ENCODE measurements at places on chromosomes 11 and 22.

DNA sequence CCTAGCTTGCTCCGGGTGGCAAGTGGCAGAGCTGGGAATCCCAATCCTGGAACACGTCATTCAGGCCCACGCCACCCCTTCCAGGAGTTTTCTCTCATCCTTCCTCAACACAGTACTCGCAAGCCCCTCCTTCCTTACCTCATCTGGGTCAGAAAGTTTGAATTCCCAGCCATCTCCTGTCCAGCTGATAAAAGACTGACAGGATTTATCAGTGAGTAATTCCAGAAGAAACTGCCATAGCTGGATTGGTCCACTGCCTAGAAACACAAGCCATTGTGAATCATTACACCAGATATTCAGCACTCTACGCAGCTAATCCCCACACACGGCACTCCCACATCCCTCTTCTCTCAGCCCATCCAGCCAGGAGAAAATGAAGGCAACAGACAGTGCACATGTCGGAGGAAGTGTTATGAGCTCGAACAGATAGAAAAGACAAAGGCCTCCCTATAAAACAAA, 124.0 kb downstream of the ETS1 start:
- peak; percentile 56 for DNase-seq

- DNase-seq, result no peak
These were observed 24.2 kb upstream of the KRTAP5-6 start for GRCh38 chr11:1672613-1673350.

DNA sequence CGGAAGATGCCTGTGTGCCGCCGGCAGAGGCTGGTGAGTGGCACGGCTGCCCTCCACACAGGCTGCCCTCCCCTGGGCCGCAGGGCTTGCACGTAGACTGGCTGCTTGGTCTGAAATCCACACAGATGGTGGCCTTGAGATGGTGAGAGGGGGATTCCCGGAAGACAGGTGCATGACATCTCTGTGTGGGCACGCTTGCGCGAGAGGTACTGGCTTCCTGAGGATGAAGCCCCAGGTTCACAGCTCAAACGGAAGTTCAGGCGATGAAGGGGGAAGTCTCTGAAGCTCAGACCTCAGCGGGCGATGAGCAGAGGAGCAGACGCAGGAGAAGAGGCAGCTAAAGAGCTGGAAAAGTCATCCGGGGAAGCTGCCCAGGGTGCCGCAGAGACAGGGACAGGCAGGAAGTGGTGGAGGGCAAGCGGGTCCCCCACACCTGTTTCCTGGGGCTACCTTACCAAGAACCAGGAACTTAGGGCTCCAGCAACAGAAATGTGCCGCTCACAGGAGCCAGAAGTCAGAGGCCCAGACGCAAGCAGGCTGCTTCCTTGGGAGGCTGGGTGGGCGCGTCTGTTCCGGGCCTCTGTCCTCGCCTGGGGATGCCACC, 7.2 kb downstream of the CRELD2 start:
- DNase-seq, result no peak

DNA sequence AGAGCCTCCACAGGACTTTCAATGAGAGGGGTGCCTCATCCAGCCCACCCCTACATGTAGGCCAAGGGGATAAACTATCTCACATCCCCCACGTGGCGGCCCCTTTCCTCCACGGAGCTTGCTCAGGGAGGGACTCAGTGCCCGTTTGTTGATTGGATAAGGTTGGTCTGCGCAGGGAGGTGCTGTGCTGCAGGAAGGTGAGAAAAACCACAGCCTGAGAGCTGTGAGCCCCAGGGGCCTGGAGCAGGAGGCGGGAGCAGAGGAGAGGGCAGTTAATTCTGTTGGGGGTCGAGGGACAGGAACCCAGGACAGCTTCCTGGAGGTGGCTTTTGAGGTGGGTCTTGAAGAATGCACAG, 31.9 kb upstream of the ATXN10 start:
- DNase-seq, result no peak

GRCh38 chr11:61075891-61076290, 26.4 kb upstream of the CD5 start:
- DNase-seq, result no peak

GRCh38 chr11:27720277-27720830, 20.1 kb upstream of the BDNF start:
- DNase-seq, result no peak

GRCh38 chr11:26150031-26150430, 181.9 kb upstream of the ANO3 start:
- DNase-seq, result no peak

DNA sequence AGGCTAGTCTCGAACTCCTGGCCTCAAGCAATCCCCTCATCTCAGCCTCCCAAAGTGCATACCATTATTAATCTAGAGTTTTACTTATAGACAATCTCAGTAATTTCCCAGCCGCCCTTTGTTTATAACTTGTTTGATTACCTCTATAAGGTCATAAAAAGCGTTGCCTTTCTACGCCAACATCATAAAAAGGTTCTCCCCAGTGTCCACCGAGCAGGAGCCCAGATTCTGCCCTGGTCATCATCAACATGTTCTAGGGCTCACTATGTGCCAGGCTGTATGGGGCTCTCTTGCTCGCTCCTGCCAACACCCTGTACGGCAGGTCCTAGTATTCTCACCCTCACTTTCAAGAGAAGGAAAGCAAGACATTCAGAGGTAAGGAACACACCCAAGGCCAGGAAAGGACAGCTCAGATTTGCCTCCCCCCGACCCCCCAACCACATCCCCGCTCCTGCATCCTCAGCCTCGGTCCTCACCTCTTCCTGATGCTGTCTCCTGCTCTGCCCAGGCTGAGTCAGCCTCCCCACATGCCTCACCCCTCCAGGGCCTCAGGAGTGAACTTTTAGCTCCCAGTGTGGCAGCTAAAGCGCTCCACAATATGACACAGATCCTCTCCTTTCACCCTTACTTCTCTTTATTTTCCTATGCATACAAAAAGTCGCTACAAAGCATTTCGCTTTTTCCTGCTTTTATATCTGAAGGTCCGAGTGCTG, 14.3 kb downstream of the ARFGAP3 start:
- no peak for DNase-seq

DNA sequence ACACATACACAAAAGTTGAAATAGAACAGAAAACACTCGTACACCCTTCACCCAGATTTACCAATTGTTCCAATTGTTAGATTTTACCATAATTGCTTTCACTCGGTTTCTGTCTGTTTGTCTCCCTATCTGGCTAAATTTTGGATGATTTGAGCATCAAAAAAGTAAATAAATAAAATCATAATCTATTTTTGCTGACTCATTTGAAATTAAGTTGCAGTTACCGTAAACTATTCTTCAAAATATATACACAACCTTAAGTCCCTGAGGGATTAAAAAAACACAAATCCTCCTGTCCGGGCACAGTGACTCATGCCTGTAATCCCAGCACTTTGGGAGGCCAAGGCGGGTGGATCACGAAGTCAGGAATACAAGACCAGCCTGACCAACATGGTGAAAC, 81.3 kb upstream of the SYT9 start:
- no peak for DNase-seq

GRCh38 chr11:118921929-118922744, 3.6 kb downstream of the BCL9L start:
- no peak for DNase-seq

GRCh38 chr11:111107501-111107900, 138.0 kb upstream of the POU2AF2 start:
- DNase-seq, result no peak

DNA sequence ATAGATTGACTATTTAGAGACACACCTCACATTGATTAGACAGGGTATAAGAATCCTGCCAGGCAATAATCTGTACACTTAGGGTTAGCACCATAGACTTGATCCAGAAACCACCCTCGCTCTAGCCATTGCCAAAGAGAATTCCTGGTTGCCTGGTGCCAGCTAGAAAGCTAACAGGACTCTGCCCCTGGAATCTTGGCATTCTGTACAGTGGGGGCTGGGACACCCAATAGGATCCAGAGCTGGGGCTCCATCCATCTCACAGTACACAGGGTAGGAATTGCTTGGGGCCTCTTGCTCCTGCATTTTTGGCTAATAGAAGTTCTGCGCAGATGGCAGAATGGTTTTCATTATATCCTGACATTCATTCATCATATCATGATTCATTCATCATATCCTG, 3.0 kb upstream of the APLNR start:
- DNase-seq, result no peak

GRCh38 chr11:107695446-107695845, 16.4 kb downstream of the SLN start:
- DNase-seq, result no peak

- no peak for DNase-seq
These were observed 10.9 kb downstream of the RCOR2 start for GRCh38 chr11:63906087-63906486.

GRCh38 chr11:20053572-20053971, 106.7 kb downstream of the DBX1 start:
- DNase-seq, result no peak

DNA sequence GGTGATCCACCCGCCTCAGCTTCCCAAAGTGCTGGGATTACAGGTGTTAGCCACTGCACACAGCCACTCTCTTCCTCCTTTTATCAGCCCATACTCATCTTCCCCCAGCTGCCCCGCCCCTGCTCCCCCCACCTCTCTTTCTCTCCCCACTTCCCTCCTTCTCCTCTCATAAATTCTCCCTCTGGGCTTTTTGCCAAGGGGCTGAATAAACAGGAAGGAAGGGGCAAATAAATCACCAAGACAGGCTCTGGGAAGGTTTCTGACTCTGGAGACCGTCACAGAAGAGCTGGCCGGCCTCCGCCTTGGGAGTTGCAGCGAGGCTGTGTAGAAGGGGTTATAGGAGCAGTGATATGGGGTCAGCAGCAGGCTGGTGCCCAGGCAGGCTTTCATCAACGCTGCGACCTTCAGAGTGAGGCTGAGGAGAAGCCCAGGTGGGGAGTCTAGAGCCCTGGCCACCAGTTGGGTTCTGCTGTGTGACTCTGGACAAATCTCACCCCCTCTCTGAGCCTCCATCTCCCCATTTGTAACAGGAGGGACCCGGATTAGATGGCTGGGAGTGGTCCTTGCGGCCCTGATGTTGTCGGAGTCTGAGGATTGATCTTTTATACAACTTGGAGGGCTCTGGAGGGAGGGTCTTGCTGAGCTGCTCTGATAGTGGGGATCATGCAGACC, 62.6 kb upstream of the RASD2 start:
- DNase-seq, result no peak

DNA sequence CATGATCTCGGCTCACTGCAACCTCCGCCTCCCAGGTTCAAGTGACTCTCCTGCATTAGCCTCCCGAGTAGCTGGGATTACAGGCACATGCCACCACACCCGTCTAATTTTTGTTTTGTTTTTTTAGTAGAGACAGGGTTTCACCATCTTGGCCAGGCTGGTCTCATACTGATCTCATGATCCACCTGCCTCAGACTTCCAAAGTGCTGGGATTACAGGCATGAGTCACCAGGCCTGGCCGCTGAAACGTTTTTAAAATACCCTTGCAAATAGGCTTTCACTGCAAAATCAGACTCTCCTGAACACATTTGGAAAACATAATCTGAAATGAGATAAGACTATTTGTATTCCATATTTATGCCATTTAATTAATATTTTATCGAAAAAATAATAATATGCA, 826.1 kb upstream of the CNTN5 start:
- DNase-seq, result no peak

DNA sequence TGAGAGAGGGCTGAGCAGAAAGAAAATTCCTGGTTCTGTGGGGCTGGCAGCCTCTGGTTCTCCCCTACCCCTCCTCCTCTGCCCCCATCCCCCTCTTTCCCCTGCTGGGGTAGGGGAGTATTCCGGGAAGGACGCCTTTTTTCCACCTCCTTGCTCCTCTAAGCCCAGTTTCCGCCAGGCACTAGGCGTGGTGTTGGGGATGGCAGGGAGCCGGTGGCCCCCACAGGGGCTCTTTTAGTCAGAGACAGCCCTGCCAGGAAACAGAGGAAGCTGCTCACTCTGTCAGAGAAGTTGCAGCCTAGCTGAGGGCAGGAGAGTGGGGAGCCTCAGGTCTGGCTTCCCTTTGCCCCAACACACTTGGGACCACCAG, 15.6 kb upstream of the ARHGEF17 start:
- no peak for DNase-seq

DNA sequence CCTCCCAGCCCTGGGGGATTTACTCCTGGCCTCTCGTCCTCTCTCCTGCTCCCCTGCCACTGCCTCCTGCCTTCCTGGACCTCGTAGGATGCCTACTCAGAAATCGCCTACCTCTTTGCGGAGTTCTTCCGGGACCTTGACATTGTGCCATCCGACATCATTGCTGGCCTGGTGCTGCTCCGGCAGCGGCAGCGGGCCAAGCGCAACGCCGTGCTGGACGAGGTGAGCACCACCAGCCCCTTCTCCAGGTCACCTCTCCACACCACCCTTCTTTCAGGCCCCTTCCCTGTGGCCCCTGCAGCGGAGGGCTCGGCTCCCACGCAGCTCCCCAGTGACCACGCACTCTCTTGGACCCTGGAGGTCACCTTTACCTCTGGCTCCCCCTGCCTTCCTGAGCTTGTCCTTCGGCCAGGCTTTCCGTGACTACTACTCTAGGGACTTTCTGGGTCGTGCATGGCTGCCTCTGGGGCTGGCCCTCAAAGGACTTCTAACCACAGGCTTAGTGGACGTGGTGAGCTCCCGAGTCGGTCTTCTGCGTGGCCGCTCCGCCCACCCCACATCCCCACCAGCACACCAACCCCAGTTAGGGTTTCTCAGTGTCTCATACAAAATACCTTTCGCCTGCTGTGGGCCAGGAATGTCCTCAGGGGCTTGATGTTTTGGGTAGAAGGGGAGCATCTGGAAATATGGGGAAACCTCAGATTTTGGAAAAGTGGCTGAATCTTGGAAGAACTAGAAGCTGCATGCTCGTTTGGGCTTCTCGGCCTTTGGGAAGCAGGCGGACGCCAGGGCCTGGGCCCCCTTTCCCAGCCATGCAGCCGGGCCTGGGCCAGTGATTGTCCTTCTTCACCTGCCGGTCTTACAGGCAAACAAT, 24.1 kb upstream of the MYRF start:
- DNase-seq, result no peak

- DNase-seq, result no peak
These were observed 24.2 kb downstream of the CD44 start for GRCh38 chr11:35163209-35163608.

DNA sequence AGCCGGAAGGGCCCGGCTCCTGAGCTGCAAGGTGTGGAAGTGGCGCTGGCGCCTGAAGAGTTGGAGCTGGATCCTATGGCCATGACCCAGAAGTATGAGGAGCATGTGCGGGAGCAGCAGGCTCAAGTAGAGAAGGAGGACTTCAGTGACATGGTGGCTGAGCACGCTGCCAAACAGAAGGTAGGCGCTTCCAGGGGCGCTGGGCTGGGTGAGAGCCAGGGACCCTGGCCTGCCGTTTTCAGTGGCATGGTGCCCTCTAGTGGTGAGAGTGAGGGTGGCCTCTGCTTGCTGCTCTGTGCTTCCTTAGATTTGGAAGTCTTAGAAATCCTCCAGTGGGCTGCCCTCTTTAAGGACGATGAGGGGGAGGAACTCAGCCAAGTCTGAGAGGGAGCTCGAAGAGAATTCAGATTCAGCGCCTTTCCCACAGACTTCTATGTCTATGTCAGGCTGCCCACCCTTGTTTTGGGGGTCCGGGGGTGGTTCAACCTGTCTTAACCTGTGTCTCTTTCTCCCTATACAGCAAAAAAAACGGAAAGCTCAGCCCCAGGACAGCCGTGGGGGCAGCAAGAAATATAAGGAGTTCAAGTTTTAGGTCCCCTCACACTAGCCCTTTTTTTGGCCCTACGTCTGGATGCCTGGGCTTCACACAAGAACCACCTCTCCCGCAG, 1.8 kb upstream of the PACS1 start:
- DNase-seq, result peak; percentile 40

GRCh38 chr11:15016200-15016599, 44.0 kb upstream of the CALCA start:
- no peak for DNase-seq

- DNase-seq, result no peak
These were observed 73.7 kb downstream of the JAM3 start for GRCh38 chr11:134142536-134142935.

All from fibroblast of the conjunctiva (primary cell).